HFFc6 (cell line): ENCODE measurements at places on chromosomes 7 and 10. TPM values are rescaled to one million over a fixed set of nuclear protein-coding genes. Genes with fewer than 3 reads are reported as not detected.

The TMEM236 gene
- total RNA-seq: 0.07 to 0.18 TPM (median 0.13 TPM) in 3 replicates

The MPP7 gene
- total RNA-seq: 0.80 to 2.3 TPM (median 2.1 TPM) in 3 replicates

The ATOH7 gene
- not detected in 3 replicates for total RNA-seq

The CPXM2 gene
- total RNA-seq: not detected in 3 replicates

The GHRHR gene
- total RNA-seq: not detected in 2 replicates

The STEAP2 gene
- 12.1 to 15.6 TPM (median 13.7 TPM) in 3 replicates for total RNA-seq

The LRMDA gene
- total RNA-seq: 1.4 TPM in 1 of 2 replicates, not detected in the other

The CADPS2 gene
- total RNA-seq: not detected in 3 replicates

The CDH23 gene
- 0.03 to 0.05 TPM in 2 of 3 replicates, not detected in the other for total RNA-seq
